Stimulated activated CD4-positive, alpha-beta T cell treated with anti-CD3 and anti-CD28 coated beads, Interleukin-1b, Interleukin-23, amount 100 ng/mL, for 1 hour (primary cell): ENCODE measurements at places on chromosomes 2 and 18.

GRCh38 chr18:7576685-7577084 lies 9.6 kb downstream of the PTPRM start:
- DNase-seq: no peak

GRCh38 chr2:11159574-11160170 lies 4.4 kb downstream of the SLC66A3 start:
- DNase-seq: no peak

DNA sequence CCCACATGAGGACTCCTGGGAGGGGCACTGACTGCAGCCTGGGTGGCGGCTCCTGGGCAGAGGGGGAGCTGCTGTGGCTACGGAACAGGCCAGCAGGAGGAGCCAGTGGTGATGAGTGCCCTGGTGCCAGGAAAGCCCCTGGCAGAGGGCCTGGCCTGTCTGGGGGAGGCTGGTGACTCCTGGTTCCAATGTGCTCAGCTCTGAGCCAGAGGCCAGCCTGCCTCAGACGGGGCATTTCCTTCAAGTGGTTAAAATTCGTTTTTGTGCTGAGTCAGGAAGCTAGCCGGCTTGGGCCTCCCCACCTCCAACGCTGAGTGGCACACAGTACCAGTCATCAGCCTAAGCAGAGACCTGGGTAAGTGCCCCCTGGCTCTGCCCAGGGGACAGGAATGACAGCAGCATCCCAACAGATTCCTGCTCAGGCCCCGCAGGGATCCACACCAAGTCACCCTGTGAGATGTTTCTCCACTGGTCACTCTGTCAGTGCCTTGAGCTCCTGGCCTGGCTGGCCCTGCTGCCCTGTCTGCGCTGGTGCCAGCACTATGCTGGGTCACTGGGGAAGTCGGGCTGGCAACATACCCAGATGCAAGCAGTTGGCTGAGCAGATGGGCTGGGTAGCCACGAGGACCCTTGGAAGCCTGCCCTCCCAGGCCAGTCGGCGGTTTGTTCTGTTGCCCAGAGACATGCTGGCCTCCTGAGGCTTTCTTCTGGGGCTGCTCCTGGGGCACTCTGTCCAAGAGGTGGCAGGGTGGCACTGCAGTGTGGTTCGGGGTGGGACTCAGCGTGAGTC lies 7.1 kb upstream of the KLF11 start:
- no peak for DNase-seq

- no peak for DNase-seq
Measured at GRCh38 chr18:56097621-56098020, 509.6 kb upstream of the TCF4 start.

GRCh38 chr2:121004359-121004758 lies 268.7 kb downstream of the GLI2 start:
- DNase-seq: no peak

DNA sequence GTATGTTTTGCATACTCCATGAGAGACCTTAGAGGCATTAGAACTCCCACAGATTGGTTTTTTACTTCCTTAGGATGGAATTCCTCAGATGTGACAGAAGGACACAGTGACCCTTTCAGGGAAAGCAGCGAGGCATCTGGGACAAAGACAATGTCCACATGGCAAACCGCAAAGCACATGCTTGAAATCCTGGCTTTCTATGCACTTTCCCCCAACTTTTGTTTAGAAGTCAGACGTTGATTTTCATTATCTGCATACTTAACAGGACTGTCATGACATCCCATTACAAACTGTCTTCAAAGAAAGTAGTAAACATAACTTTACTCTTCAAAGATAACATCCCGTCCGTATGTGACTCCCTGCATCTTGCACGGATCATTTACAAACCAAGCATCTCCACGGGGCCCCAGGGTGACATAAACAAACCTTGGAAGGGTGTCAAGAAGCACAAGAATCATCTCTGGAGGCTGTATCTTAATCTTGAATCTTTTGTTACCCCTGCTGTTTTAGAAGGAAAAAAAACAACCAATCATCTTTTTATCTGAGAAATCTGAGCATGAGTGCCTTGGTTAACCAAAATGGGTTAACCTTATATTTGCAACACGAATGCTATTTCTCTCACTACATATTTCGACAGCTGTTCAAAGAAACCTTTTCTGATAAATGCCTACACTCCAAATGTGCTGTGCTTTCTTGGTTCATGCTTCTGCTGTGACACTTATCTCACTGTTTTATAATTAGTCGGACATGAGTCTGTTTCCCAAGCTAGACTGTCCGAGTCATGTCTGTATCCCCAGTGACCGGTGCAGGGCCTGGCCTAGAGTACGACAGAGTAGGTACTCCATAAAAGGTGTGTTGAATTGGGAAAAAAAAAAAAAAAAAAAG lies 90.8 kb downstream of the CCBE1 start:
- DNase-seq: no peak

DNA sequence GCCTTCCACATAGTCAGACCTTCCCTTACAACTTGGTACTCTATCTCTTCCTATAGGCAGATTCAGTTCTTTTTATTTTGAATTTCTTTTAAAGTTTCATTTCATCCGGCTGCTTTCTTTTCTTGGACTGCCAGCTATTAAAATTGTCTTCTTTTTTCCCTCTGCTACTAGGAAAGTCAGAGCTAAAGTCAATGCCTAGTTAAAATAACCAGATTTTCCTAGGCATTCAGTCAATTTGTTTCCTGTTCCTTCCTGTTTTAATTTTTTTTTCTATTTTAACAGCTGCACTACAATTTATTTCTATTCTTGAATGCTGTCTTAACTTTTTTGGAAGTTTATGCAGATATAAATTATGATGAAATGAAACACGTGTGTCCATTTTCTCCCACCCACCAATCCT lies 84.8 kb downstream of the EVA1A start:
- DNase-seq: no peak

- DNase-seq: no peak
Measured at GRCh38 chr2:162012565-162013058, 61.4 kb downstream of the DPP4 start.

DNA sequence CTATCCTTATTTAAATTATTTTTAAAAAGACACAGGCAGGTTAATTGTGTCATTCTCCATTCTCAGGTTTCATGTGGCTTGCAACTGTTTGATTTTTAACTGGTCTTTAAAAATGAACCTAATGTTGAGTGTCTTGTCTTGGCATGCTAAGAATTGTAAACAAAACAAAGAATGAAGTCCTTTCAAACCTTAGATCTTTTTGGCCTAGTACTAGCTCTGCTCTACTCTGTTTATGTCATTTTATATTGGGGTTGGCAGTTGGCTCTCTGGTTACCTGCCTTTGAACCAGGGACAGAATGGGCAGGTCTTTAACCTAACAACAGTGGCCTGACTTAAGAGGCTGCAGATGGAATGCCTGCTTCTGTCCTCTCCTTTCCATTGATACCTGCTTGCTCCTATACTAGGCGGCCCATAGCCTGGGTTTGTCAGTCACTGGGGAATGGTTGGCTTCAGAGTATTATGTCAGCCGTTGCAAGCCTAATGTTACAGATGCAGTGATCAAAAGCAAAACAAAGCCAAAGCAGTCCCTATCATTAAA lies 85.5 kb downstream of the MTA3 start:
- DNase-seq: no peak

DNA sequence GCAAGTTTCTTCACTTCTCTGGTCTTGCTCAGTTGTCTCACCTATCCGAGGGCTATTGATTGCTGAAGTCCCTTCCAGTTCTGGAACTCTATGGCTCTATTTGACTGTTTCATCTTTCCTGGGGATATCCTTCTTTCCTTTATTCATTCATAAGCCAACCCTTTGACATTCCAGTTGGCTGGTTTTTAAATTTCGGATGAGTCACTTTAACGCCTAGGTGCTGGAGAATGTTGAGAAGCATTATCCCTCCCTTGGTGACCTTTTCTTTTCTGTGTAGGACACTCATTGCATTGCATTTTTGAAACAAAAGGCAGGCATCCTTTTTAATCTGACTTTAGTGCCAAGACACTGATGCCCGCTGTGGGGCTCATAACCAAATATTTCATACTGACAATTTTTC lies 307.1 kb downstream of the TSN start:
- no peak for DNase-seq

DNA sequence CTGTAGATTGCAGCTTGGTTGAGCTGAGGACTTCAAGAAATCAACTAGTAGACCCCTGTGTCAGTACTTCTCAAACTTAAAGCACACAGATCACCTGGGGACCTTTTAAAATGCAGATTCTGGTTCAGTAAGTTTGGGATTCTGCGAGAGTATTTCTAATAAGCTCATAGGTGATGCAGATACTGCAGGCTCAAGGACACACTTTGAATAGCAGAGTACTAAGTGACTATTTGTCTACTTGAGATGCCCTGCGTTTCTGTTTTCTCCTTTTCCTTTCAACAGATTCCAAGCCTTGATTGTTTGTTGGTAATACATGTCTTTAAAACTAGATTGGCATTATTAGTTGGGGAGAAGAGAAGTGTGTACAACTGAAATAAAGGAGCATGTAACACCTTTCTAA lies 6.7 kb downstream of the MIB1 start:
- DNase-seq: no peak

- DNase-seq: no peak
Measured at GRCh38 chr2:231182513-231182899, 15.9 kb upstream of the ARMC9 start.

GRCh38 chr2:96344011-96344410 lies 8.4 kb downstream of the NCAPH start:
- DNase-seq: no peak

- DNase-seq: no peak
Measured at GRCh38 chr2:25313711-25314513, 27.8 kb downstream of the DNMT3A start.

DNA sequence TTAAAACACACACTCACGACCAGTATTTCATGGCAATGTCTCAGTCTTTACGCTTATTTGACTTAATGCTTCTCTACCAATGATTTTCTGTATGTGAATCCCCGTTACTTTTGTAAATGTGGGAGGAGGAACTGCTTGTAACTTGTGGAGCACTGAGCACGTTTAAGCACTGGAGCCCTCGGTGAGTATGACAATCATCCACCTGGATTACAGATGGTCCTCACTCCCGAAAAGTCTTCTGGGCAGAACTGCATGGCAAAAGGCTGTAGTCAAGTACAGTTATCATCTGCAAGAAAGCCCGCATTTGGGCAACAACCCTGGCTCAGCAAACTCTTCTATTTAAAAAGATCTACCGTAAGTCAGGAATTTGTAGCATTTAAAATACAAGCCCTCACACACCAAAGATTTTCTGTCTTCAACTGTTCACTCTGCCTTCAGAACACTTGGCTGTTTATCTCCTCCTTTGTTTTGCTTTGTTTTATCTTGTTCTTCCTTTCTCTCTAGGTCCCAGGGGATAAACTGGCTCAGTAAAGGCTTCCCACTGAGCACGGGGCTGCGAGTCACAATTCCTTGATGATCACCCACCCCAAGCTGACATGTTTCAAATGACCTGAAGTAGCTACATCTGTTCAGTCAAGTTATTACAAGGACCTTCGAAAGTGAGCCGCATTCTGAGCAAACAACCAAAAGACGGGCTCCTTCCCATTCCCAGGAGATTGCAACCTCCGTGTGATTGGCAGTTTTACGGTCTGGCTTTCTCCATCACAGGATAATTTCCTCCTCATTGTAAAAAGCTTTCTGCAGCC lies 102.2 kb downstream of the DLGAP1 start:
- no peak for DNase-seq

DNA sequence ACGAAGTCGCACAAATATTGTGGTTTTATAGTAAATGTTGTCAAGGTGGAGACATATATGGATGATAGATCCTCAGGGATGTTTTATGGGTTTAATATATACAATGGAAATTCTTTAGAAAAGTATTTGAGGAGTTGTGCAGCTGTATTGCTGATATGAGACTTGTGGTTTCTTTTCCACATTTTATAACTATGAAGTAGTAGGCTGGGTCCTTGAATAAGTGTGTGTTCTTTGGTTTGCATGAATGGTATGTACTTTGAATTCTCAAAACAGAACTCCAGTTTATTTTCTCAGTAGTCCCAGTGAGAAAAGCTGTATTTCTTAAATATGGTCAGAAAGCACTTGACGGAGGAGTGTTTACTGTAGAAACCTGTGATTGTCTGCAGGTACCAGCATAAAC lies 42.4 kb downstream of the PLCL1 start:
- DNase-seq: no peak

DNA sequence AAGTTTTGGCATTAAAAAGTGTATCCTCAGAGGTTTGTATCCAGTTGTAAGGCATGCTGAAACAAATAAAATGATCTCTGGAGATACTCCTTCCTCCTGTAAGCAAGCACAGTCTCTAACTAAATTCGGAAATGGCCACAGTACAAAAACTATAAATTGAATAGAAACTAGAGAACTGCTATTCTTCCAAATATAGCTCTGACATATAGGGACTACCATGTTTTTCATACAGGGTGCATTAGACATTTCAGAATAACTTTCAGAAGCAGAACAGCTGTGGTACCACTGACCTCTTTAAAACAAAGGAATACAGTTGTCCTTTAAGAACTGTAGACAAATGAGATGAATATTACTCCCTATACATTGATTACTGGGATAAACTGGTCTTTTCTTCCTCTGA lies 568.5 kb downstream of the ARHGAP15 start:
- no peak for DNase-seq

GRCh38 chr18:30988440-30988839 lies 54.1 kb downstream of the DSC3 start:
- DNase-seq: no peak

DNA sequence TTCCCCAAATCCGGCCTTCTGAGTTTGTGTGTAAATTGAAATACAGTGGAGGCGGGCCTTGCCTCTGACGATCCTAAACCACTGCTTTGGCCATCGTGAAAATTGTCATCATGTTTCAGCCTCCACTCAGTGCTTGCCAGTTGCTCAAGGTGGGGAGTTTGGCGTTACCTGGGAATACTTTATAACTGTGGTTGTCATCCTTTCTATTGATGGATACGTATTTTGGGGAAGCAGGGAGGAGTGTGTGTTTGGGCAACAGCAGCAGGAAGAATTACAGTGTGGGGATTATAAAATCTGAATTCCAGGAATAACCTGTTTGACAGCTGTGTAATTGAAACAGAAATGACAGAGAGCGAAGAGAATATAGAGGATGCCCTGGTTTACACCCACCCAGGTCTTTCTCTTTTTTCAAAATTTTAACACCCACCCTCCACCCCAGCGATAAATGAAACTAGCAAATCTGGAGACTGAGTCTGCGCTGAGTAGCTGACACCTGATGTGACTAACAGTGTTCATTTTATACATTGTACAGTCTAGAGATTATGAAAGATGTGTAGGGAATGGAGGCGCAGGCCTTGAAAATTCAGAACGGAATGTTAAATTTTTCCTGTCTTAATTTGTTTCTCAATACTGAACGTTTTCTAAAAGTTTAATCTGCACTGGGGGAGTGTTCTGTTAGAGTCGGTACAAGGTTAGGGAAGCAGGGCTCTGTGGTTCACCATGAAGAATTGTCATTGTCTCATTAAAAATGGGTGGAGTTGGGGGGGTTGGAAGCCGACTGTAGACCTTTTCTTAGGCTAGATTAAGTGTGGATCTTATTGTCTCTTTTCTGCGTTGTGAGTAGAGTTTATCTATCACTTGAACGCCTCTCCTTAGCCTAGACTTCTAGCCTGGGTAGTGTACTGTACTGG lies 1.6 kb downstream of the MAP4K4 start:
- DNase-seq: no peak

GRCh38 chr2:79901161-79901560 lies 388.3 kb downstream of the CTNNA2 start:
- no peak for DNase-seq

- no peak for DNase-seq
Measured at GRCh38 chr2:69011611-69012157, 1.3 kb upstream of the ANTXR1 start.

GRCh38 chr2:26885651-26886329 lies 37.9 kb downstream of the DPYSL5 start:
- DNase-seq: no peak

GRCh38 chr2:120711694-120712093 lies 24.0 kb upstream of the GLI2 start:
- no peak for DNase-seq
